PC-3 (cell line): ENCODE measurements at places on chromosomes 5 and 9. TPM values are rescaled to one million over a fixed set of nuclear protein-coding genes. Genes with fewer than 3 reads are reported as not detected.

GRCh38 chr9:133725886-133726285 is 12.3 kb downstream of the SARDH start:
- no peak for DNase-seq
- no peak overlapping the region for H3K27ac ChIP-seq
- H3K27me3 ChIP-seq = no peaks in the 10 kb centered on the region

GRCh38 chr5:136518174-136518573 is 152.8 kb upstream of the TRPC7 start:
- H3K4me1 ChIP-seq = no peaks in the 10 kb centered on the region
- no peak for DNase-seq
- H3K27ac ChIP-seq = no peak overlapping the region
- no peaks in the 10 kb centered on the region for H3K36me3 ChIP-seq
- H3K27me3 ChIP-seq = peaks cover 4% of the 10 kb centered on the region

- no peak overlapping the region for H3K4me3 ChIP-seq
- H3K36me3 ChIP-seq = peaks cover 6% of the 10 kb centered on the region; the same call in 1 of the 2 replicates
- peak overlapping the region; percentile 98 for H3K27ac ChIP-seq
- DNase-seq = no peak
- H3K27me3 ChIP-seq = no peaks in the 10 kb centered on the region
These were observed 634.5 kb downstream of the NR2F1-AS1 start for GRCh38 chr5:92946546-92946945.

KIF24 gene
- total RNA-seq = 4.7 and 5.0 TPM in 2 replicates

F2RL1 gene
- 163 and 167 TPM in 2 replicates for total RNA-seq

PCDHB6 gene
- not detected in 2 replicates for total RNA-seq

QRFP gene
- total RNA-seq = not detected in 2 replicates

CDC20B gene
- not detected in 2 replicates for total RNA-seq

GPBP1 gene
- 29.5 and 31.8 TPM in 2 replicates for total RNA-seq
